Stimulated activated CD4-positive, alpha-beta T cell treated with anti-CD3 and anti-CD28 coated beads, TNF-alpha, amount 100 ng/mL, for 48 hours (primary cell): ENCODE measurements at places on chromosomes 12 and 14.

DNA sequence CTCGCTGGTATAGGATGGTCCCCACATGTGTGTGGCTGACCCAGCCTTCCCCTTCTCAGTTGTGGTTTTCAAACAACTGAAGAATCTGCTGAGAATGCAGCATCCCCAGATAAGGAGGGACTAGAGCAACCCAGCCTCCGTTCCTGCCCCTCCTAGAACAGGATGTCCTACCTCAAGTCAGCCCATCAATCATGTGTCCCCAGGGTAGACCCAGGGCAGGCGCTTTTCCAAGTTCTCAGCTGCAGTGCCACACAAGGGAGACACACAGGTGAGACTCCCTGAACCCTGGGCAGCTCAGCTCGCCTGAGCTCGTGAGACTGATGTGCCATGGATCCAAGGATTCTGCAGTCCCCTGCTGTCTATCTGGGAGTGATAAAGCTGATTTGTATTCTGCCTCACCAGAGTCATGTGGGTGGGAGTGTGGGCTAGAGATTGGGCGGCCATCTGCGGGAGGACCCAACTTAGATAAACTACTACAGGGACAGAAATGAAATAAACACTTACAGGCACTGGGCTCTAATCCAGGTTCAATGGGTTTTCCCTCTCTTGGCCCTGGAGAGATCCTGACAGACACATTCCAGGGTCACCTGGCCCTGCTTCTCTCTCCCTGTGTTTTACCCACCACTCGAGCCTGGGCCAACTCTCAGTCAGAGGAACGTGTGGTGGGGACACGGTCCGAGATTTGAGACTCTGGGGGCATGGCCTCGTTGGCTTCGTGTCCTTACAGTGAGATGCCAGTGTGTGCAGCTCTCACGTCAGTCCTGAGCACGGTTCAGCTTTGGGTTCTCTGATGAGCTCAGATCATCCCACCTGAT lies 303.5 kb upstream of the SFSWAP start:
- no peak for DNase-seq

DNA sequence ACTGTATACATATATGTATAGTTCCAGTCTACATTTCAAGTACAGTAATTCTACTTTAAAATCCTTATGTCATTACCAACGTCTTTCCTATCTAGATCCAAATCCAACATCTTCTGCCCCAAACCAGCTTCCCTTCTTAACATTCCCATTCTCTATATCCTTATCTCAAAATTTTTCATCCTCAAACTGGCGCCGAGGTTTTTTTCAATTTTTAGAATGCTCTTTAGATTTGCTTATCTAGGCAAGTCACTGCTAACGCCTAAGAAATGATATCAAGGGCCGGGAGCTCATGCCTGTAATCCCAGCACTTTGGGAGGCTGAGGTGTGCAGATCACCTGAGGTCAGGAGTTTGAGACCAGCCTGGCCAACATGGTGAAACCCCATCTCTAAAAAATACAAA lies 48.3 kb downstream of the RIMKLB start:
- DNase-seq: no peak

DNA sequence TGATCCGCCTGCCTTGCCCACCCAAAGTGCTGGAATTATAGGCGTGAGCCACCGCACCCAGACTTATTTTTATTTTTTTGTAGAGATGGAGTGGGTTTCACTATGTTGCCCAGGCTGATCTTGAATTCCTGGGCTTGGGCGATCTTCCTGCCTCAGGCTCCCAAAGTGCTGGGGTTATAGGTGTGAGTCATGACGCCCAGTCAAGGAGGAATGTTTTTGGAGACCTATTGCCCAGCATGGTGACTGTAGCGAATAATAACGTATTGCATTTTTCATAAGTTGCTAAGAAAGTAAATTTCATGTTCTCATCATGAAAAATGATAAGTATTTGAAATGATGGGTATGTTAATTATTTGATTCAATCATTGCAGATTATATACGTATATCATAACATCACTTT lies 46.5 kb downstream of the TEAD4 start:
- DNase-seq: no peak

DNA sequence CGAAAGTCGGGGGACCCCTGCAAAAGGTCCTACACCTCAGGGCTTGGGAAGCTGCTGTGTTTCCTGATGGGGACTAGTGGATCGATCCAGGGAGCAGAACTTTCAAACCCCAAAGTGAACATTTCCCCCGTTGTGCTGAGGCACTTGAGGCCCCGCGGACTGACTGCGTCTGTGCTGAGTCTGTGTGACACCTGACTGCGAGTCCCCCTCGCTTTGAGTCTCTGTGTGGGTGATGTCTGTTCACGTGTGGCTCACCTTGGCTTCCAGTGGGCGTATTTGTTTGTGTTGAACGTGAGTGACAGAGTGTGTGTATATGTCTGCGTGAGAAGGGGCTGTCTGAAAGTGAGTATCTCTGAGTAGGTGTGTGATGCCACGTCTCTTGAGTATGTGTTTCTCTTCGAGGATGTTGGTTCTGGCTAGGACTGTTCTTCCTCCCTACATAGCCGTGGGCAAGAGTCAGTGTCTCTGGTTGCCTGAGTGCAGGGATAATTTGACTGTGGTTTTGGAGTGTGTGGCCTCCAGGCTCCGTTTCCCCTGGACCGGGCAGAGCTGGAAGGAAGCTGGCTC lies 1.3 kb downstream of the TEAD4 start:
- DNase-seq: peak; percentile 20

DNA sequence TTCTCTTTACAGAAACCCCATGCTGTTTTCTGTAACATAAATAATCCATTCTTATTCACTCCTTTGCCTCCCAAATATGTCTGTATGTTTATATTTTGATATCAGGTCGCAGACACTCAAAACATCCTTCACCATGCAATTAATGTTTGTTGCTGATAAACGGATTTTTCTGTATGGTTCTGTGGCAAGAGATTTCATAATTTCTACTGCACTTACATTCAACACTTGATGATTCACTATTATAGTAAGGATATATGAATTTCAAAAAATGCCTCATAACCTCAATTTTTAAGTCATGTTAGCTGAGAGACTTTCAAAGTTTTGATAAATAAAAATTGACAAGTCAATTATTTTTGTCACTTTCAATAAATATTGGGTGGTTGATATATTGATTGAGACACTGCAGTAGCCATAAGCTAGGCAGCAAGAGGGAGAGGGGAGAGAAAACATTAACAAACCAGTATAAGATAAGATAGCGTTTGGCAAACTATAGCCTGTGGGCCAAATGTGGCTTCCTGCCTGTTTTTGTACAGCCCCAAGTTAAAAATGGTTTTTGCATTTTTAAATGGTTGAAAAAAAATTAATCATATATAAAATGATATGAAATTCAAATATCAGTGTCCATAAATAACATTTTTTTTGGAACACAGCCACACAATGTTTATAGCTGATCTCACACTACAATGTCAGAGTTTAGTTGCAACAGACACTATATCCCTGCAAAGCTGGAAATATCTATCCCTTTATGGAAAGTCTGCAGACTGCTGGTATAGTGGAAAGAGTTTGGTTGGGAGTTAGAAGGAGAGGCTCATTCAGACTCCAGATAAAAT lies 18.3 kb downstream of the ALDH6A1 start:
- DNase-seq: no peak

DNA sequence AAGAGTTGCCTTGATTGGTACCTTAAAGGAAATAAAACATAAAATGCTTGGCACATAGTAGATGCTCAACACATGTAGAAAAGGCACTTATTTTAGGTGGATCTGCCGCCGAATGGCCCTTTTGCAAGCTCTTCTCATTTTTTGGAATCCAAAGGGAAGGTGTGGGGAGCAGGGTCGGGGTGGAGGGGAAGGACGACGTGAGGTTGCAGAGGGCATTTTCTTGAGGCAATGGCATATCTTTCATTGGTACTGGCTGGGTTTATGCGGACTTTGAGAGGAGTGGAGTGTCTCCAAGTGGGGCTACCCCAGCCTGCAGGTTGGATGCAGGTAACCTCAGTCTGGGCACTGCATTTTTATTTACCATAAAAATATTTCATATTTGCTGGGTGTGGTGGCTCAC lies 8.1 kb downstream of the RTL1 start:
- no peak for DNase-seq

- no peak for DNase-seq
Observed at GRCh38 chr14:104140463-104141331, 2.3 kb downstream of the KIF26A start.

- DNase-seq: no peak
Observed at GRCh38 chr12:116480210-116480810, 78.9 kb upstream of the MAP1LC3B2 start.

DNA sequence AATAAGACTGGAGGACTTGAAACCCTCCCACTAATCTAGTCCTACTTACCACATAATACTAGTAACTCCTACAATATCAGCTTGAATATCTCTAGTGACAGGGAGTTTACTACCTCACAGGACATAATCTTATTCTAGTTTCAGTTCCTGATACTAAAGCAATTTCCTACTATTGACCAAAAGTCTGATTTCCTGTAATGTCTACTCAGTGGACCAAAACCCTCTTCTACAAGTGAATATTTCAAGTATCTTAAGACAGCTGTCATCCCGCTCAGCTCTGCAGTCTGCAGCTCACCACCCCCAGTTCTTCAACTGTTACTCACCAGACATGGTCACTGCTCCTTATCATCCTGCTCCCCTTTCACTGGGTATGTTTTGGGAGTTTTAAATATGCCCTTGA lies 70.8 kb upstream of the TMCC3 start:
- no peak for DNase-seq

DNA sequence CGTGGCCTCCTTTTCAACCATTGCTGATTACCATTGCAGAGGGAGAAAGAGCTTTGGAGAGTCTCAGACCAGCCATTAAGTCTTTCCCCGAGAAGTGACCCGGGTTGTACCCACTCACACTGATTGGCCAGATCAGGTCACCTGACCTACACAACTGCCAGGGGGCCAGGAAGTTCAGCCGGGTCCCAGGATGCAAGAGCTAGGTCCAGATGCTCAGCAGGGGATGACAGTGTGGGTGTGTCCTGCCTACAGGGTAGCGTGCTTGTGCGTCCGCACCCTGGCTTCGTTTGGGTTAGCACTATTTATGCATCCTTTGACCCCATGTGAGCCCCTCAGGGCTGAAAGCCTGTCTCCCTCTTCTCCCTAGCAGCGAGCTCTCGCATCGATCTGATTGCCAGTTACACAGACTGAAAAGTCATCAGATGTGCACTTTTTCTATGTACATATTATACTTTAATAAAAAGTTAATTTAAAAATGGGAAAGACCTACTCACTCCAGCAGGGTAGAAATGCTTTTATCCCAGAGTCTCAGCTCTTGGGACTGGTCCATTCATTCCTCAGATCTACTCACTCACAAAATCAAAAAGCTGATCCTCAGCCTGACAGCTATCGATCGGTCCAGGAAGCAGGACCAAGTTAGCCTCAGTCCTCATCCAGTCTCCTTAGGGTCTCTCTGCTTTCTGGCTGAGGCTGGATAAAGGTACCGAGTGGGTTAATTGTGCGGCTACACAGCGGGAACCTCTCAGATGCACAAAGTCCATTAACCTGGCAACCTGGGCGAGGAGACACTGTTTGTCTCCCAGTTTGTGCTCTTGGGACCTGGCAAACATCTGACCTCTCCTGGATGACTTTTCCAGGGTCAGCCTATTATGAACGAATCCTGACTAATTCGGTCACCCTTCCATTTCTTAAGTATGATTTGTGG lies 68.0 kb downstream of the SERPINA3 start:
- no peak for DNase-seq

GRCh38 chr14:99708449-99708848 lies 24.4 kb downstream of the CYP46A1 start:
- DNase-seq: no peak

- DNase-seq: no peak
Observed at GRCh38 chr14:41222581-41222980, 384.1 kb upstream of the LRFN5 start.

GRCh38 chr14:22422238-22422637 lies 166.8 kb downstream of the DAD1 start:
- no peak for DNase-seq

DNA sequence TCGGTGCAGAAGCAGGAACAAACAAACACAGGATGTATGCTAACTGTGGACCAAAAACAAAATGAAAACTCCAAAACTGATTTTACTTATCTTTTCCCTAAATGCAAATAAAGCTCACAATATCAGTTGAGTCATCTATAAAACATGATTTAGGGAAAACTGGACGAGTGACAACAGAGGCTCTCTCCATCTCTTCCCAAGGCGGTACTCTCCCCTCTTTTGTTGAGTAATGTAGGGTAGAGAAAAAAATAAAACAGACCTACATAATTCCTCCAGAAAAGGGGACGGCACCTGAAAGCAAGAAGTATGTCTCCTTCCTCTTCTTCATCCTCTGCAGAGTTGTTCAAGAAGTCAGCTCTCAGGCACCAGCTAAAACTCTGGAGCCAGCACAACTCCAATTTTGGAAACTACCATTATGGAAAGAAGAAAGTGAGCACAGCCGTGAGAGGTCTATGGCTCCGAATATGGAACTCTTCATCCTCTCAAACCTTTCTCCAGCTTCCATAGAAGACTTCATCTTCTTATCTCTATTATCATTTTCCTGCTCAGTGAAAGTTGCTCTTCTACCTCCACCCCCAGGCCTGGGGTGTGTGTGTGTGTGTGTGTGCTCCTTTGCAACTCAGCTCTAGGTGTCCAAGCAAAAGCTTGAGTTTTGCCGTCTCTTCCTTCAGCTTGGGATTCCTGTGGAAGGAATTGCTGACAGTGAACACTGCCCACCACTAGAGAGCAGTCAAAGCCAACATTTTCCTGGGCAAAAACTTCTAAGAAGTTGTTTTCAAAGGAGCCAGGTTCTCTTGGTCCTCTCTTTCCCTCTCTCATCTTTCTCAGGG lies 155.4 kb downstream of the DIO2 start:
- no peak for DNase-seq

GRCh38 chr14:58667900-58668299 lies 30.1 kb downstream of the DACT1 start:
- DNase-seq: no peak

GRCh38 chr12:41521872-41522379 lies 333.8 kb downstream of the PDZRN4 start:
- no peak for DNase-seq

DNA sequence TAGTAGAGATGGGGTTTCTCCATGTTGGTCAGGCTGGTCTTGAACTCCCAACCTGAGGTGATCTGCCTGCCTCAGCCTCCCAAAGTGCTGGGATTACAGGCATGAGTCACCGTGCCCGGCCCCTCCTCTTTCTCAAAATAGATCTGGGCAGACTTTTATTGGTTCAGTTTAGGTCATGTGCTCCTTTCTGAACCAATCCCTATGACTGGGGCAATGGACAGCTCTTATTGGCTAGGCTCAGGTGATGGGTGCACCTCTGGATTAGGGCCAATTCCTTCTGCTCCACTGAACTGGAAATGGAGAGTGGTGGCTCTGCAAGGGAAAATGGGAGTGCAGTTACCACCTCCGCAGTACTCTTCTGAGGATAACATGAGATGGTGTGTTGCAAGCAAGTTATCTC lies 6.2 kb upstream of the ATP6V0A2 start:
- DNase-seq: no peak

DNA sequence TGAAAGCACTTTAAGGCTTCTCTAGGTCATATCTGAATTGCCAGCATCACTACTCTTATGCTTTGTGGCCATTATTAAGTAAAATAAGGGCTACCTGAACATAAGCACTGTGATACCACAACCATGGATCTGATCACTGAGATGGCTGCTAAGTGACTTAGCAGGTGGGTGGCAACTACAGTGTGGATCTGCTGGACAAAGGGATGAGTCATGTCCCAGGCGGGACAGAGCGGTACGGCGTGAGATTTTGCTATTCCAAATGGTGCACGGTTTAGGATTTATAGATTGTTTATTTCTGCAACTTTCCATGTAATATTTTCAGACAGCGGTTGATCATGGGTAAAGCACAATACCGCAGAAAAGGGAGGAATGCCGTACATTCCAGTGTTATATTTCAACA lies 39.4 kb downstream of the MLXIP start:
- DNase-seq: no peak
